Bronchial epithelial cell (primary cell): ENCODE measurements at places on chromosomes 1 and 21. TPM values are rescaled to one million over a fixed set of nuclear protein-coding genes. Genes with fewer than 3 reads are reported as not detected.
A peak's percentile ranks its signal among the peaks of the same experiment; 100 is the strongest.

- DNase-seq, result no peak
Measured at GRCh38 chr1:86233403-86233802, 76.8 kb upstream of the COL24A1 start.

DNA sequence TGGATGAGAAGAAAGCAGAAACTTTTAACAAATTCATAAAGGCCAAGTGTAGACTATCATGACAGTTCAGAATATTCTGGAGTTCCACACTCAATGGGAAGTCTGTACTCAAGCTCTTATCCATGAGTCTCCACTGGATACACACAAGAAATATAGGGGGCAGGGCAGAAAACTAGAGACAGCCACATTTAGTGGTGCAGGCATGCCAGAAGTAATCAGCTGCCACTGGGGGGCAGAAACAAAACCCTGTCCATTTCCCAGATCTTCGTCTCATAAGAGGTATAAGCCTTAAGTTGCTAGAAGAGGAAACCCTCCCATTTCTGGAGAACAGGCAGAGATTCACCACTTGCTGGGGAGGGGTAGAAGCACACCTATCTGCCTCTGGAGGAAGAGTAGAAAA lies 166.8 kb upstream of the GALNT2 start:
- DNase-seq, result no peak

- peak; percentile 44 for DNase-seq
Measured at GRCh38 chr1:114702737-114703136, 7.4 kb upstream of the AMPD1 start.

GRCh38 chr1:90046635-90047034 lies 51.7 kb downstream of the ZNF326 start:
- DNase-seq, result no peak

GRCh38 chr1:220921971-220922635 lies 42.9 kb downstream of the HLX start:
- no peak for DNase-seq

DNA sequence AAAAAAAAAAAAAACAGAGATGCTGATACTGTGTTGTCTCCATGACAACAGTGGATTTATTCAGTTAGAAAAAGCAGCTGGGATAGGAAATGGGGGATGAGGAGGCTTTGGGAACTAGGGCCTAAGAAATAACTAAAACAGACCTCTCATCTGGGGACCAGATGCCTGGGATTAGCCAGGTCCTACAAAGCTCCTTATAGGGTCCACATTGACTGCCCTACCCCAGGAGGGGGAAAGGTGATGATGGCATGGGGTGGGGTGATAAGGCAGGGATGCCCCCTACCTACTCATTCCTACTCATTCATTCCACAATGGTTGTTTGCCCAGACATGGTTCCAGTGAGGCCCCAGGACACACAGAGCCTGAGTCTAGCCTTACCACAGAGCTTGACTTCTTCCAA lies 131.2 kb downstream of the PLXNA2 start:
- DNase-seq, result no peak

- no peak for DNase-seq
Measured at GRCh38 chr1:31435471-31436409, 22.7 kb downstream of the SERINC2 start.

DNA sequence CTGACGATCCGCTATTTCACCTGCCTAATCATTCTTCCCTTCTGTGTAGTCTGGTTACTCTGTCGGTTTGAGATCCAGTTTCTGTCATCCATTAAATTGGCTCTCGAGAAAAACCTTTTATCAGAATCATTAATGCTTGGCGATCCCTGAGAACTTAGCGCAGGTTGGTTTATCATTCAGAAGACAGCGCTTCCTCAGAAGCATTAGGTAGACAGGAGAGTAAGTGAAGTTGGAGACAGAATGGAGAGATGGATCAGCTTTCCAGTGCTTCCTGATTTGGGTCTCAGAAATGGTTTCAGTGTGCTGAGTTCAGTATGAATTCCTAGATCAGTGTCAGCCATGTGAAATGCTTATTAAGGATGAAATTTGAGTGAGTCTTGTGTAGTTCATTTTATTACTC lies 1.3 kb downstream of the USP1 start:
- no peak for DNase-seq

DNA sequence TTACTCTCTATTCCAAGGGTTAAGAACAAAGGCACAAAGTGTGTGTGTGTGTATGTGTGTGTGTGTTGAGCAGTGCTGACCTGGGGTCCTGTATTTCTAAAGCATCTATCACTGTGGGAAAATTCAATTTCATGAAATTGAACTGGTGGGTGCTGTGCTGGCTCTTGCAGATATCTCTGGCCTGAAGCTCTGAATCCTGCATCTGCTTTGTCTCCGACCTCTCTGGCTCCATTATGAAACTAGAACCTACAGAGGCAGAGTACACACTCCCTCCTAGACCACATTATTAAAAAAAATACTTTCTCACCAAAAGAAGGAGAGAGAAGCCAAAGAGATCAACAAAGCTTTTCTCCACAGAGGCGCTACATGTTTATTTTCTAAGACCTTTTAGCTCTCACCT lies 88.4 kb upstream of the PDE4B start:
- DNase-seq, result no peak

- no peak for DNase-seq
Measured at GRCh38 chr1:21311016-21311415, 20.8 kb upstream of the ECE1 start.

DNA sequence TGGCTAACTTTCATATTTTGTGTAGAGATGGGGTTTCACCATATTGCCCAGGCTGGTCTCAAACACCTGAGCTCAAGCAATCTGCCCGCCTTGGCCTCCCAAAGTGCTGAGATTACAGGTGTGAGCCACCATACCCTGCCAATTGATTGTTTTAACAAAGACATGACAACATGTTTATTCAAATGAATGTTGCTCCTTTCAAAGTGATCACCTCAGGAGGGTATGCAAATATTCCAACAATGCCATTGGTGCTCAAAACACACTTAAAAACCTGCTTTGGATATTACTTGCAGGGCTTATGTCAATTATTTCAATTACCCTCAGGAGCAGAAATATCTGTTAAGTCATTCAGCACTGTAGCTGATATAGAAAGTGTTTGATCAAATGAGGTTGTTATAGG lies 7.9 kb downstream of the LAX1 start:
- no peak for DNase-seq

- peak; percentile 60 for DNase-seq
Measured at GRCh38 chr1:206583707-206584648, 28.3 kb downstream of the EIF2D start.

DNA sequence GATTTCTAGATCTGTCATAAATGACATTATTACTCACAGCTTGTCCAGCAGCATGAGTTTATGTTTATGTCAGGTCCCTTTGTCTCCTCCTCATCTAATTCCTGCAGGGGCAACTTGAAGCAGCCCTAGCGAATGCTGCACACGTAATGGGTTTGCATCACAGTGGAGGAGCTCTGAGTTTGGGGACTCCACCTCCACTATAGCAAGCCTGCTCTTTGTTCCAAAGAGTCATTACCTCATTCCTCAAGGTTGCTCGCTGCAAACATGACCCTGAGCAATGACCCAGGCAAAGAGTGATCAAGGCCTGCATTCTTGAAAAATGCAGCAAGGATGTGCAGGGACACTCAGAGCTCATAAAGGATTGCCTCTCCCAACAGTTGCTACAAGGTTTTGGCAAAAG lies 261.9 kb downstream of the HHIPL2 start:
- DNase-seq, result no peak

DNA sequence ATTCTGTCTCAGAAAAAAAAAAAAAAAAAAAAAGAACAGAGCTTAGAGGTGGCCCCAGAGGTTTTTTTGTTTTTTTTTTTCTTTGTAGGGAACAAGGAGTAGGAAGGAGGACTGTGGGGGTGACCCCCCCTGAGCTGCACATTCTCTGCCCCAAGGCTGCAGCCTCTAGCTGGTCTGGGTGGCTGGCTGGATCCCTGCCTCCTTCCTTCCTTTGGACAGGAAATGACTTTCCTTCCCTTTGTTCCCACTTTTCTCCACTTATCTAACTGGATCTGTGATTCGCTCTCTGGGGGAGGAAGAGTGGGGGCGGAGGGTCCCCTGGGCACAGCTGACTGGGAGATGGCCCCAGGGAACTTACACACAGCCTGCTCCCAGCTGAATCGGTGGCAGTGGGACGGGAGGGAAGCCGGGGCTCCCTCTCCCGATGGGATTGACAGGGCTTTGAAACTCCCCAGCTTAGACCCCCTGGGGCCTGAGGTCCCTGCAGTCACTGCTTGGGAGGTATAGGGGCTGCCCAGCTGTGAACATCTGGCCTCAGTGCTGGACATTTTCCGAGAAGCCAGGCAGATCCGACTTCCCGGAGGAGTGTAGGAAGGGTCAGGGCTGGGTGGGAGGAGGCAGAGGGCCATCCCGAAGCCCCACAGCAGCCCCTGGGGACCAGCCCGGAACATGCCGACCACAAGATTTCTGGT lies 2.1 kb downstream of the FBLIM1 start:
- DNase-seq, result peak; percentile 67

DNA sequence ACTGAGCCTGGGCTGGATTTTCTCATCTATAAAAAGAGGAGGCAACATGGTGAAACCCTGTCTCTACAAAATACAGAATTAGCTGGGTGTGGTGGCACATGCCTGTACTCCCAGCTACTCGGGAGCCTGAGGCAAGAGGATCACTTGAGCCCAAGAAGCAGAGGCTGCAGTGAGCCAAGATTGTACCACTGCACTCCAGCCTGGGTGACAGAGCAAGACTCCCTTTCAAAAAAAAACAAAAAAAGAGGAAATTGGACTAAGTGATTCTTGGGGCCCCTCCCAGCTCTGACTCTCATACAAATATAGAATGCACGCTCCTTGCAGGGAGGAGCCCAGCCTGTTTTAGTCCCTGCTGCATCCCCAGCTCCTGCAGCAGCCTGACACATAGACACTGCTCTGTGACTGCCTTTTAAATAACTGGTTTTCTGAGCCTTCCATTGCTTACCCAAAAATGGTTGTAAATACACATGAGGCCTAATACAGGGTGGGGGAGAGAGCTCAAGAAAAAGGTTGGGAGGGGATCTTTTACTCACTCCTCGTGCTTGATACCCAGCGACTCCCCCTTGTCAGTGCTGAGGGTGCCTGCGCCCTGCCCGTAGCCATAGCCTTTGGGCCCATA lies 17.2 kb downstream of the CSRP1 start:
- DNase-seq, result no peak

DNA sequence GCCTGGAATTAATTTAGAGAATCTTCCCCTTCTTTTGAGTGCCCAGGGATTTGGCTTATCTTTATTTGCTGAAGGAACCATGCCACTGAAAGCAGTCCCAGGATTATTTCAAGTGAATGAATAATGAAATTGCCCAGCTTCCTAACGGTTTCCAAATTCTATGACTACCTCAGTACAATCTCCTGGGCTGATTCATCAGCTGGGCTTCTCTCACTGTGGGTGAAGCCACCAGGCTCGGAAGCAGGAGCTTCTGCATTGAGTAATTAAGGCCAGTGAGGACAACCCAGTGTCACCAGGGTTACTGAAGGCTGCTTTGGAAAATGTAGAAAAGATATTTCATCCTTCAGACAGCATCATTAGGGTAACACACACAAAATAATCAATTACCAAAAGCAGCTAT lies 169.8 kb downstream of the DAB1 start:
- peak; percentile 41 for DNase-seq

DNA sequence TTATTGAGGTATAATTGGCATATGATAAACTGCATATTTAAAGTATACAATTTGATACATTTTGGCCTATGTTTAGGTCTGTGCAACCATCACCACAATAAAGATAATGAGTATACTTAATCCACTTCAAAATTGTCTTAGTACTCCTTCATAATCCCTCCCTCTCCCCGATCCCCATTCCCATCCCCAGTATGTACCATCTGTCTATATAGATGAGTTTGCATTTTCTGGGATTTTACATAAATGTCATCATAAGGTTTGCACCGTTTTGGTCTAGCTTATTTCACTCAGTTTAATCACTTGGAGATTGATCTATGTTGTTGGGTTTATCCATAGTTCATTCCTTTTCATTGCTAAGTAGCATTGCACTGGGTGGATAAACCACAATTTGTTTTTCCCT lies 74.3 kb downstream of the POFUT2 start:
- no peak for DNase-seq

- DNase-seq, result no peak
Measured at GRCh38 chr21:14531757-14532316, 14.3 kb downstream of the SAMSN1 start.

- DNase-seq, result peak; percentile 84
Measured at GRCh38 chr1:216456682-216457081, 33.4 kb upstream of the USH2A start.

DNA sequence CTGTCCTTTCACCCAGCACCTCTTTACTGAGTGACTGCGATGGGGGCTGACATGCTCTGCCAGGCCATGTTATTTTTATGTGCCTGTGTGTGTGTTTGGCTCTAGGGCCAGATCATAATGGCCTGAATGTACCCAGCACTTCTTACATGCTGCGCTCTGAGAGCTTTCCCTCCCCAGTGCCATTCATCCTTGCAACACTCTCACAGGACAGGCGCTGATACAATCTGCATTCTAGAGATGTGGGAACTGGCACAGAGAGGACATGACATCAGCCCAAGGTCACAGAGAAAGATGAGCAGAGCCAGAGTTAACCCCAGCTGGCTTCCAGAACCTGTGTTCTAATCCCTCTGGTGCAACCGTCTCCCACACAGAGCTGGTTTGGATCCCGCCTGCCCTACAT lies 54.5 kb downstream of the ARHGEF10L start:
- DNase-seq, result no peak

DNA sequence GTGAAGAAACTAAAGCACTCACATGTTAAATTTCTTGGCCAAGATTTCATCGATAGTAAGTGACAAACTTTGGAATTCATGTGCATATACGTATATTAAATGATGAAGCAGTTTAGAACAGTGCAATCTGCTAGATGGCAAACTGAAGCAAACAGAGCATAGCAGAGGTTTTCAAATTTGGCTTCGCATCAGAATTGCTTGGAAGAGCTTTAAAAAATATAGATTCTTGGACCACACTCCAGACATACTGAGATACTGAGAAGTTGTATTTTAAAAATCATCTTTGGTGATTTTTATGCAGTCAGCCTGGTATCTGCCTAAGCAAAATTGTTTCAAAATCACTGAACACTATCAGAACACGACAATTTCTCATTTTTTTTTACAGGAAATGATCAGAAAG lies 709.2 kb downstream of the PLA2G4A start:
- no peak for DNase-seq

DNA sequence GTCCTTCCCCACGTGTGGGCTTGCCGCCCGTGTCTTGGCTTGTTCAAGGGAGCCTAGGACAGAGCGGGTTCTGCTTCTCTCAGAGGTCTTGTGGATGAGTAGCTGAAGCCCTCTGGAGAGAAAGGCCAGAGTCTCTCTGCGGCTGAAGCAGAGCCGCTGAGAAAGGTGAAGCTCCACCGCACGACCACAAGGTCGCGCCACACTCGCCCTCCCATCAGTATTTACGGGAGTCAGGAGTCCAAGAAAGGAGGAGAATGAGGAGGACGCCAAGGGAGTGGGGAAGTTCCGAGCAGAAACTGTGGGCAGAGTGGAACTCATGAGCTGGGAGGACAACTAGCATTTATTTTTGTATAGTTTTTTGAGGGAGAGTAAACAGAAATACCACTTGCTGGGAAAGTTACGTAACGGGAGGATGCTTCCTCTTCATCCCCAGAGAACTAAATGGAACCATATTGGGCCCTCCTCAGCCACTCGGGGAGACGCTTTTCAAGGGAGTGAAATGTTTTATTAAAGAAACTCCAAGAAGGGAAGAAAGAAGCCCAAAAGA lies 51.6 kb upstream of the HAO2 start:
- no peak for DNase-seq

GRCh38 chr1:33257772-33258712 lies 1.8 kb downstream of the ZNF362 start:
- peak; percentile 14 for DNase-seq

Gene FOXD3
- total RNA-seq, result not detected in 2 replicates

Gene FCRL4
- not detected in 2 replicates for total RNA-seq

Gene RYR2
- total RNA-seq, result under 0.01 TPM in 1 of 2 replicates, not detected in the other

Gene CFHR3
- total RNA-seq, result not detected in 2 replicates

Gene MMEL1
- total RNA-seq, result 0.13 TPM in 1 of 2 replicates, not detected in the other

Gene COL16A1
- 87.7 and 121 TPM in 2 replicates for total RNA-seq

Gene TMPRSS15
- not detected in 2 replicates for total RNA-seq

Gene KRTAP11-1
- not detected in 2 replicates for total RNA-seq
